ENCODE measurements at places on chromosomes 16 and 17. TPM values are rescaled to one million over a fixed set of nuclear protein-coding genes. Genes with fewer than 3 reads are reported as not detected.
A peak's percentile ranks its signal among the peaks of the same experiment; 100 is the strongest.

DNA sequence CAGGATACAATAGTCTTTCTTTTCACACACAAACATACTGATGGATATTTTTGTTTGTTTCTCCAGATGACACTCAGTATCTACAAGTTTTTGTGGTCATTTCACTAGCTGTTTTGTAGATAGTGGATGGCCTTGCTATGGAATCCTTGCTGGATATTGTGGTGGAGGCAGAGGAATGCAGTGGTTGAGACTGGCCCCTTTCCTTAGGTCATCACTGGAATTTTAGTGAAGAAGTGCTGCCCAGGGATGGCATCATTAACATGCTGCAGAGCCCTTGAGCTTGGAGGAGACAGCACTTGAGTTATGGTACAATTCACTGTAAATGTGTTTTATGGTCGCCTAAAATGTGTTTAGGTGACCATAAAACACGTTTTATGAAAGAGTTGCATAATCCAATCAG, 455.9 kb upstream of the HSBP1 start:
- DNase-seq = no peak

DNA sequence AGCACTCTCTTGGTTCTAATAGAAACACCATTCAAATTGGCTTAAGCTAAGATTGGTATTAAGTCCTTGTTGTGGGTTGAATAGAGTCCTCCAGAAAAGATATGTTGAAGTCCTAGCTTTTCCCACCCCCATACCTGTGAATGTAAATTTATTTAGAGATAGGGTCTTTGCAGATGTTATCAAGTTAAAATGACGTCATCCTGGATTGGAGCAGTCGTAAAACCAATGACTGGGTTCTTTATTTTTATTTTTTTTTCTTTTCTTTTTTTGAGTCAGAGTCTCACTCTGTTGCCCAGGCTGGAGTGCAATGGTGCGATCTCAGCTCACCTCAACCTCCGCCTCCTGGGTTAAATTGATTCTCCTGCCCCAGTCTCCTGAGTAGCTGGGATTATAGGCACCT, 658.6 kb upstream of the RBFOX1 start:
- no peak for DNase-seq

DNA sequence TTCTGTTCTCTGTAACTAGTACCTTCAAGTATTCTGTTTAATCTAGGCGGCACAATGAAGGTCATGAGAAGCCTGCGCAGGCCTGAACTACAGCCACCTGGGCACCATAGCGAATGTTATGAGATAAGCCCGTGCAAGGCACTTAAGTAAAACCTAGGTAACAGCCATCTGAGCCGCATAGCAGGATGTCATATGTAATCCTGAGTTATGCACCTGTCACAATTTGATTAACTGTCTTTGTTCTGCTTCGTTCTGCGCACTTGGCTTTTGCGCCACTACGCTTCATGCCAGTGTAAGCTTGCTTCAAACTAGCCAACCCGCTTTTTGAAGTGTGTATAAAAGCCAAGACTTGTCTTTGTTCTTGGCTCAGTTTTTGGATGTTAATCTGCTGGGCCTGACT, 449.8 kb downstream of the KCNJ18 start:
- DNase-seq = no peak

- DNase-seq = no peak
These were observed 24.5 kb downstream of the ABCC3 start for GRCh38 chr17:50659179-50659578.

DNA sequence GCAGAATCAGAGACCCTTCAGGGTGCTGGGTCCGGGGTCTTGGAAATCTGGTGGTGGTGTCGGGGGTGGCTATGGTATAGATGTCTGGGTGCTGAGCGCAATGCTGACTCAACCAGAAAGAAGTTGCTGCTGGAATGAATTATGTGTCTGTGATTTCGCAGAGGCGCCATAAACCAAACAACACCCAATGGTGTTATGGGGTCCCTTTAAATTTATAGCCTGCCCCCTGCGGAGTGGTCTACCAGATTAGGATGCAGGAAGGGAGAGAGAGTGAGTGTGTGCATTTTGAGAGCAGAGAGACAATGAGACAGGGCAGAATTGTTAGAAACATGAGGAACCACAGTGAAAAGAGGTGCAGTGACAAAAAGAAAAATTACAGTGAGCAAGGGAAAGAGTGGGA, 100.7 kb upstream of the CDH11 start:
- no peak for DNase-seq

CRYBA1 gene
- total RNA-seq = not detected

DNA sequence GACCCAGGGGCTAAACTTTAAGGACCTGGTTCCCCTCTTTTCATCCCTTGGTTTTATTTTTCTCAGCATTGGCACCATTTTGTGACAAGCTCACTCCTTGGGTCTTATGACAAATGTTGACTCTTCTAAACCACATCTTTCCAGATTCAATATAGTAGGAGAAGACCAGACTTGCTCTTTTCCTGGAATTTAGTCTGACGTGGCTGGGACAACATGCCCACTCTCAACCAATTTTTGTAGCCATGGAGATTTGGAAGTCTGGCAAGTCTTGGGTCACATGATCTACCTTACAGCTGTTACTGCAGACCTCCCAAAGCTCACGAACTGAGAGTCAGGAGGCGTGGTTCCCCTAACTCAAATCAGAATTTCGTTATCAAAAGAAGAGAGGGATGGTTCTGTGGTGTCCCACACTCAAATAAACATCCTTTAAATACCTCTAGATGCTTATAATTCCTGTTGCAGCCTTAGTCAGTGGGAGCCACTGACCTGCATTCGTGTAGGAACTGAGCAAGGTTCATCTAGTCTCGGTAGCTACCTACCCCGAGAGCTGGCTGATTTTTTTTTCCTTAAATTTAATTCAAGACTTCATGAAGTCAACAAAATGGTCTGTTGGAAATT, 683.5 kb downstream of the MAF start:
- DNase-seq = no peak

DNA sequence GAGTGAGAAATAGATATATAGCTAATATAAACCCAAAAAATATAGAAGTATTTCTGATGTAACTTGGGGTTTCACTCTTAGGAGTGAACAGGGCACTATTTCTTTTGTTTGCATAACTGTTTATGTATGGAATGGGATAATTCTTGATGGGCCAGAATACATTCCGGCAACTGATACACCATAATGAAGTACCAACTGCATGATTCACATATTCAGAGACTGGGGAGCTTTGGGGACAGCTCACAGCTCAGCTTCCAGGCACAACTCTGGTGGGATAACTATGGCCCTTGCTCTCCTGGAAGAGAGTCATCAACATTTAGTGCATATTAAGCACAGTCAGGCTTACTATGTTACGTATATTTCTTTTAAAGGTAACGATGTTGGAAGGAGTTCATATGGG, 42.1 kb upstream of the ADCY7 start:
- DNase-seq = no peak

DNA sequence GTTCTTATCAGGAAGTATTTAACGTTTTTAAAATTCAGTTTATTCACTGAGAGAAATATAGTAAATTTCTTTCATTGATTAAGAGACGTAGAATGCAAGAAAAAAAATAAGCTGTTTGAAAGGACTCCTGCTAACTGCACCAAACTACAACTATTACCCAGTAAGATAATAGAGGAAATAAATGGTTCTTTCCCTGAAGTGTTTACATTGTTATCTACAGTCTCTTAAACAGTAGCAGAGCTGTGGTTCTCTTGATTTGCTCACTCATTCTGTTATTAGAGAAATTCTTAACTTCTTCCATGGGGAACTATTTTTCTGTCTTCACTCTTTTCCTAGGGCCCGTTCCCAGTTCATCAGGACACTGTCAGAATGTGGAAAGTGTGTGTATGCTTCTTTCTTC, 973.0 kb downstream of the KCNJ2 start:
- DNase-seq = no peak

PPP1R1B gene
- not detected for total RNA-seq

SLC47A1 gene
- total RNA-seq = 0.26 TPM

DNA sequence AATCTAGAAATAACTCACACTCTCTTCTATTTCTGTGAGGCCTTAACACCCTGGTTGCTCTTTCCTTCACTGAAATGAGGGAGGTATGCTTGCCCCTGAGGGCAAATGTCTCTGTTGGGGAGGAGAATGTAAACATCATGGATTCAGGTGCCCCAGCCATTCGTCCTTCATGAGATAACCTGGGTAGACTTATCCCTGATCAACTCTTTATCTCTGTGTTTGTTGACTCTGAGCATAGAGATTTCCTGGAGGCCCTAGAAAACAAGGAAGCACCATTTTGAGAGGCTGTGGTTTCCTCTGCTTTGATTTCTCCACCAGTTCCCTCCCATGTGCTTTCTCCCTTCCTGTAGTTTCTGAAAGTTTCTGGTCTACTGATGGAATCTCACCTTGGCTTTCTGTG, 77.3 kb downstream of the PHKB start:
- DNase-seq = no peak

DNA sequence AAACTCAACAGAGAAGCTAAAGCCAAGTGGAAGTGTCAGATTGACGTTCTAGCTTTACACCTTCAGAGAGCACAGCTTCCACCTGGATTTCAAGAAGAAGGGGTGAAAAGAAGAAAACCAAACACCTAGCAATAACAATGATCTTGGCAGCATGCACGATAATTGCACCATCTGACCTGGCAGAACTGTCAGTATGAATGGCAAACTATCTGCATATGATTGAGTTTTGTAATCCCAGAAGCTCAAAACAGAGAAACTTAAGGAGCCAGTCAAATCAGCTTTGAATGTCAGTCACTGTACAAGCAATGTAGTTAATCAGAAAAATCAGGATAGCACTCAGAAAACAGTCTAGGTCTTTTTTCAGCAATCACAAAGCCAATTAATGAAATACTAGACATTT, 427.1 kb downstream of the ZFHX3 start:
- no peak for DNase-seq

DNA sequence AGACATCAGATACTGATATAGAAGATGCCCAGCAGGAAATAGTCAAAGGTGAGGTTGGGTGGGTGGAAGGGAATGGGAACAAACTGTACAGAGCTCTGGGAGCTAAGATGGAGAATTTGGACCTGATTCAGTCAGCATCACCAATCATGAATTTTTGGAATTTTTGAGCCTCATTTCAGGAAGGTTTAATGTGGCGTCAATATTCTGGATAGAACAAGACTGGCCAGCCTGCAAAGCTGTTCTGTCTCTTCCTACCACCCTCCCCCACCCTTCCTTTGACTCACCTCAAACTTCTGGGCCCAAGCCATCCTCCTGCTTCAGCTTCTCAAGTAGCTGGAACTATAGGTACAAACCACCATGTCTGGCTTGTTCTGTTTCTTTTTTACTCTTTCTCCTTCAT, 32.6 kb downstream of the CTCF start:
- DNase-seq = no peak

- no peak for DNase-seq
These were observed 685 bp upstream of the PSMD3 start for GRCh38 chr17:39979893-39980350.

DEXI gene
- 40.8 TPM for total RNA-seq

DNA sequence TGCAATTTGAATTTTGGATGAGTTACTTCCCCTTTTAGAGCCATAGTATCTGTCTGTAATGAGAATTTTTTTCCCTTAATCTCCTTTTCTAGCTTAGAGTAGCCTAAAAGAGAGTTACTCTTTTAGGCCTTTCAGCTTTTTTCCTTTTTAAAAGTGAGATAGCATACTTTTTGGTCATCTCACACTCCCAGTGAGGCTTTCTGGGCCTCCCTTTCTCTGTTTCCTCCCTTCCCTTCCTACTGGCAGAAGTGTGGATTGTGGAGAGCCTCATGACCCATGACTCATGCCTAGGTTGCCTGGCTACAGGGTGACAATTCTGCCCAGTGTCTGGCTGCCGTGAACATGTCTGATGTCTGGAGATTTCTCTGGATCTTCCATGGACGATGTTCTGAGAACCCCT, 15.2 kb downstream of the KRT23 start:
- no peak for DNase-seq

- no peak for DNase-seq
These were observed 339.0 kb downstream of the TMEM114 start for GRCh38 chr16:8251298-8251697.

DNA sequence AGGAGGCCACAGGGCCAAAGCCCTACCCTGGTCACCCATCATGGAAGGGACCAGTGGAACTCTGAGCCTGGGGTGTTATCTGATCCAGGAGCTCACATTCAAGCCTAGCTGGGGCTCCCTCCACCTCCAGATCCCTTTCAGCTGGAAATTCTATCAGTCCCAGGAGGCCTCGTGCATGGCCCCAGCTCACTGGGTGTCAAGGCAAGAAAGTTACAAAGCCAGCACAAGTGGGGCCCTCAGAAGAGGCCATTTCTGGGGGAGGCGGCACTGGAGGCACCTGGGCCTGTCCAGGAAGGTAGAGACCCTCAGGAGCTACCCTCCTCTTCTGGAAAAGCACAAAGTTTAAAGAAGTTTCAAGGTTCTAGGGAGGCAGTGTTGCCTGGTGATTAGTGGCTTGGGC, 4.8 kb downstream of the CA7 start:
- no peak for DNase-seq

KCNH6 gene
- not detected for total RNA-seq

- no peak for DNase-seq
These were observed 19.3 kb upstream of the TBX2 start for GRCh38 chr17:61380217-61380835.

ITGAD gene
- not detected for total RNA-seq

- no peak for DNase-seq
These were observed 24.4 kb downstream of the ATP6V0D1 start for GRCh38 chr16:67456391-67457081.

NPIPA2 gene
- 6.2 TPM for total RNA-seq

- peak; percentile 56 for DNase-seq
These were observed 33.6 kb upstream of the CCR7 start for GRCh38 chr17:40598619-40599467.

GRCh38 chr17:64683796-64684195, 21.7 kb upstream of the SMURF2 start:
- DNase-seq = no peak

KRT15 gene
- total RNA-seq = not detected

DNA sequence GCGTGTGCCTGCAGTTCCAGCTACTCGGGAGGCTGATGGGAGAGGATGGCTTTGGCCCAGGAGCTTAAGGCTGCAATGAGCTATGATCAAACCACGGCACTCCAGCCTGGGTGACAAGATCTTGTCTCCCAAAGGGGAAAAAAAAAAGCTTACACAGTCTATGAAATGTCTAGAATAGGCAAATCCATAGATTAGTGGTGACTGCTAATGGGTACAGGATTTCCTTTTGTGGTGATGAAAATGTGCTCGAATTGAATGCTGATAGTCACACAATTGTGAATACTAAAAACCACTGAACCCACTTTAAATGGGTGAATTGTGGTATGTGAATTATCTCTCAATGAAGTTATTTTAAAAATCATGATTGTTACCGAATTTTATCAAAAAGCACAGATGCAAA, 14.9 kb downstream of the USP7 start:
- DNase-seq = no peak

PIRT gene
- total RNA-seq = not detected

DNA sequence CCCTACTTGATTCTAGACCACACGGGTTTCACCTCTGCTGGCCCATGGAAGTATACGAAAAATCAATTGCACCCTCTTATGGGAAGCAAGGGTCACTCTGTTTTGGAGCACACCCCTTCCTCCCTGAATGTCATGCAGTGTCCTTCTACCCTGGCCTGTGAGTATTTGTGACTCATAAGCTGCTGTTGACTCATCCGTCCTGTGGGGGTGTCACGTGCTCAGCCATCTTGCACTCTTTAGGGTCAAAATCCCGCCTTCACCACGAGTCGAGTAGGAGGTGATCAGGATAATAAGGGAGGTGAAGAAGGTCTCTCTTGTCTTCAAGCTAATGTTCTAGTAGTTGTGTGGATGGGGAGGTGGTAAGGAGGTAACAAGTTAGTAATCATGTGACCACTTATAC, 341.0 kb upstream of the EEF2KMT start:
- DNase-seq = no peak

GRCh38 chr17:50093807-50094206, 1.3 kb upstream of the PDK2 start:
- no peak for DNase-seq

CEP295NL gene
- not detected for total RNA-seq

Data from activated T-helper 1 cell treated with anti-CD3 and anti-CD28 coated beads, Interleukin-12 subunit alpha, Interleukin-12 subunit beta, Interleukin-2, Interleukin-4 antibody, amounts not matched to agents 30 ng/mL and 10 ng/mL and 1 ng/mL, durations not matched to agents 14 hours and 24 hours and 36 hours (primary cell).